RWPE1 (cell line): ENCODE measurements at places on chromosomes 12 and 14.

DNA sequence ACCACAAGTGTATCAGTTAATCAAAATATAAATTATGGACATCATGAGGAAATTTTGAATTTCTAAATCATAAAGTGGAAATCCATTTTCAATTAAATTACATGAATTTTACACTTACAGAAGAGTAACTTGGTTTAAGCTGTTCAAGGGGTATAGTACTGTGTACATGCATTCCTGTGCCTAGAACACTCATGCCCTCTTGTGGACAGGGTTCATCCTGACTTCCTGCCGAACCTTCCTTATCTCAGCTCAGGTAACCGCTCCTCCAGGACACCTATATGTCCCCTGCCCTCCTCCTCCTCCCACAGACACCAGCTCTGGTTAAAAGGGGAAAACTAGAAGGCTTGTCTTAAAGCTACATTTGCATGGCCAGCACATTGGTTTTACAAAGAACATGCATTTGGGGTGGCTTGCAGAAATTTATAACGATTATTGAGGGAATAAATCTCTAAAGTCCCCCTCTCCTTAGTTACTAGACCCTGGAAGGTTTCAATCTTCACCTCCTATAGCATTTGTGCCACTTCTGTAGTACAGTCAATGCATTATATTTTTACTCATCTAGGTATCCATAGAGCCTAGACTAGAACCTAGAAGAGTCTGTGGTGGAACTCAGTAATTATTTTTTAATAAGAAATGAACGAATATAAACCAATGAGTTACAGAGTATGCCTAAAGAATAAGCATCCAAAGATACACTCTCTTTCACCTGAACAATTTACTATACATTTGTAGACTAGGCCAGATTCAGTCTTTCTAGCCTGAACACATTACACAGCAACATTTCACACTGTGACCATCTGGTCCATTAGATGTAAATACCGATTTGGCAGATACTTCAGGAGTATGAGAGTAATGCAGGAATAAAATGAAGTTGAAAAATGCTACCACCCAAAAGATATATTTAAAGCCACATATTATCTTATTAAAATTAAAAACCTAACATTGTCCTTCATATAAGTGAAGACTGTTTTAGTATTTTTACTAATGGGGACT is 345.6 kb downstream of the PAWR start:
- DNase-seq: peak; percentile 48

GRCh38 chr12:121217761-121218160 is 7.8 kb downstream of the P2RX4 start:
- DNase-seq: no peak

DNA sequence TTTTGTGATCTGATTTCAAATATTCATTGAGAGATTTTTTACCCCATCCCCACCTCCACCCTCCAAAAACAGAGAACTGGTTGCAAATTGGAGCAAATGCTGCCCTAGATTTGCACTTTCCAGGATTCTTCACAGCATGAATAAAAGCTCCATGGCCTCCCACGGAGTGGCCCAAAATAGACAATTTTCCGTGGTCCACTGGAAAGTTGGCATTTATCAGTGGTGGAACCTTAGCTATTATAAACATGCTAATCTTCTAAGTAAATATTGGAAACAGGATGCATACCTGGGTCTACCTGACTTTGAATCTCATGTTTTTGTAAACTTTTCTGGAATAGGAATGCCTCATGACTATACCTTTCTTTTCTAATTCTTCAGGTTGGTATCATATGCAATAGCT is 123.9 kb downstream of the SLC16A7 start:
- DNase-seq: no peak

GRCh38 chr12:80044694-80045046 is 54.7 kb upstream of the OTOGL start:
- peak; percentile 80 for DNase-seq

GRCh38 chr12:85392508-85392907 is 112.5 kb downstream of the ALX1 start:
- DNase-seq: no peak

DNA sequence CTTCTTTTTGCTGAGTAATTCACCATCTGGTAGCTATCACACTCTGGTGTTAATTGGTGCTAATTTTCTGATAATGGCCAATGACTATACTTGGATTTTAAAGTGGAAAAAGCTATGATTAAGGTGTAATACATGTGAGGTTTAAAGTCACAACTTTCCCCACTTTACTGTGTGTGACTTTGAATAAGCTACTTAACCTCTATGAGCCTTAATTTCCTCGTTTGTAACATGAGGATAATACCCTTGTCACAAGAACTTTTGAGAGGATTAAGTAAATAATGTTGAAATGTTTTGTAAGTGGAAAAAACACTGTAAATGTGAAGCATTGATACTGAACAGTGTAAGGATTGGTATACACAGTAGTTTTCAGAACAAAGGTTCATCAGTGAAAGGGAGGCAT is 65.3 kb downstream of the MSRB3 start:
- DNase-seq: no peak

- no peak for DNase-seq
Observed at GRCh38 chr12:4148418-4149056, 125.0 kb upstream of the CCND2 start.

DNA sequence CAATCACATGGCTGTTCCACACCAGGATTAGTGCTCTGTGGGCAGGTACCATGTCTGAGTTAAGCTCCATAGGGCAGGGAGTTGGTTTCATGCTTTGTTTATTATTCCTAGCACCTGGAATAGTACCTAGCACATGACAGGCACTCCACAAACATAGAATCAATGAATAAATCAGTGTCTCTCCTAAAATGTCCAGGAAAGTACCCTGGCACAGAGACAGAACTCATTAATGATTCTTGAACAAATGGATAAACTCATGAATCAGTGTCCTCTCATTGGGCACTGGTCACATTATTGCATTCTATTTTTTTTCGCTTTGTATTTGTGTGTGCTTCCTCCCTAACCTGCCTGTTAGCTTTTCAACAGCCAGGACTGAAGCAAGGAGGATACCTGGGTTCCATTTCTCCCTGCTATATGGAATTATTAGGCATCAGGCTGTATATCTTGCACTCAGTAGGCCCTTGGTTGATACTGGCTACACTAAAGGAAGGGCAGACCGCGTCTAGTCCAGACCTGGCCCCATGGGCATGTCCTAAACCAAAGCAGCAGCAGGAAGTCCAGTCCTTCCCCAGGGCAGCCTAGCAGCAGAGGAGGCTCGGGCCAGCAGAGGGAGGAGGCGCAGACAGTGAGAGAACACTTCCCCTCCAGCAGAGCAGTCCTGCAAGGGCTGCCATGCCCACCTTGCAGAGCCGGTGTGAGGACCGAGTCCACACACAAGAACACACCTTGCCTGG is 18.4 kb downstream of the HDAC7 start:
- DNase-seq: no peak

DNA sequence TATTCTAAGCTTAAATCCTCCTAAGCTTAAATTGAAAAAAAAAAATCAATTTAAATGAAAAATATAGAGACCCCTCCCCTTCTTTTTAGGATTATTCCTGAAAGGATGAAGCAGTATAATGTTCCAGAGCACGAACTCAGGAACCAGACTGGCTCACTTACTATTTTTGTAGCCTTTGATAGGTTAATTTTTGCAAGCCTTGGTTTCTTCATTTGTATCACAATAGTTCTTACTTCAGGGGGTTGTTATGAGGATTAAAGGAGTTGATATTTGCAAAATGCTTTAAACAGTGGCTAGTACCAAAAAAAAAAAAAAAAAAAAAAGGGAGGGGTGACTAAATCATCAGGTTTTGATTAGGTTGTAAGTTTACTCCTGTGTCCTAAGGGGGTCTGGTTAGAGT is 3.1 kb upstream of the RBM25 start:
- no peak for DNase-seq

DNA sequence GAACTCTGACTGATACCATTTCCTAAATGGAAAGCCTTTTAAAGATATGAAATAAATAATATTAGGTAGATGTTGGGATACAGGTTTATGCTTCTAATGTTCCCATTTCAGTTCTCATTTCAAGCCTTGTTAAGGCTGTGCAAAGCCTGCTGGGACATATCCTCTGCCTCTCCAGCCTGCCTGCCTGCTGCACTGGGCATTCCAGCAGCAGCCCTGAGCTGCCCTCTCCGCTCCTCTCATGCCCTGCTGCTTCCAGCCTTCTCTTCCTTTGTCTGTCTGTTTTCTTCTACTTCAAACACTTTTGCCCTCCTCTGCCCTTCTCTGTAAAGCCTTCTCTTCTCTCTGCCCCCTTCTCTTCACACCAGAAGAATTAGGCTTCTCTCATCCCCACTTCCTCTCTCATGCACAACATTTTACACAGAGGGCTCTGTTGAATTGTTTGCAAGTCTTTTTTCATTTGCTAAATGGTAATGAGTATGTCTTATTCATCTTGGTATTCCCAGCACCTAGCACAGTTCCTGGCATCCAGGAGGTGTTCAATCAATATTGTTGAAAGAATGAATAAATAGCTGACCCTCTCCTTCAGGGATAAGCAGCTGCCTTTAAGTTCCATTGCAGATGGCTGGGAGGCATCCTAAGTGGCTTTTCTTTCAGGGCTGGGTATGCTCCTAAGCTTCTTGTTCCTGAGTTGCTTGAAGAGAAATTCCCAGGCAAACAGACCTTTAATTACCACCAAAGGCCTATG is 292.3 kb downstream of the TMEM117 start:
- DNase-seq: no peak

DNA sequence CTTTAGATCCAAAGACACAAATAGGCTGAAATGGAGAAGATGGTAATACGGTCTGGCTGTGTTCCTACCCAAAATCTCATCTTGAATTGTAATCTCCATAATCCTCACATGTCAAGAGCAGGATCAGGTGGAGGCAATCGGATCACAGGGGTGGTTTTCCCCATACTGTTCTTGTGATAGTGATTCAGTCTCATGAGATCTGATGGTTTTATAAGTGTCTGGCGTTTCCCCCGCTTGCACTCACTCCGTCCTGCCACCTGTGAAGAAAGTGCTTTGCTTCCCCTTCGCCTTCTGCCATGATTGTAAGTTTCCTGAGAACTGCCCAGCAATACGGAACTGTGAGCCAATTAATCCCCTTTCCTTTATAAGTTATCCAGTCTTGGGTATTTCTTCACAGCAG is 1795.5 kb upstream of the FLRT2 start:
- no peak for DNase-seq

- peak; percentile 67 for DNase-seq
Observed at GRCh38 chr14:70707138-70708038, 65.7 kb downstream of the TTC9 start.

GRCh38 chr12:79069009-79069408 is 204.4 kb downstream of the SYT1 start:
- no peak for DNase-seq

DNA sequence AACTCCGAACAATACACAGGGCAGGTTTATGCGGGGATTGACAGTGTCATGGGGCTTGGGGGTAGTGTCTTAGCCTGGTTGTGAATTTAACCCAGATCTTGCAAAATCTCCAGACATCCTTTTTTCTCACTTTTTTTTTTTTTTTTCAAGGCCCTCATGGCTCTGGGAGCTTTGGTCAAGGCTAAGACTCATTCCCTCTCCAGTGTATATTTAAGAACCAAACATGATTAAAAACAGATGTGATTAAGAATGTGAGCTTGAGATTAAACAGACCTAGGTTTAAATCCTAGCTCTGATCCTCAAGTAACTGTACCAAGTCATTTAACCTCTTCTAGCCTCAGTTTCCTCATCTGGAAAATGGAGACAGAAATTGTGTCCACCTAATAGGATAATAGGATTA is 151.7 kb upstream of the FUT8 start:
- DNase-seq: no peak

- DNase-seq: no peak
Observed at GRCh38 chr12:32983968-32984367, 87.4 kb upstream of the PKP2 start.

DNA sequence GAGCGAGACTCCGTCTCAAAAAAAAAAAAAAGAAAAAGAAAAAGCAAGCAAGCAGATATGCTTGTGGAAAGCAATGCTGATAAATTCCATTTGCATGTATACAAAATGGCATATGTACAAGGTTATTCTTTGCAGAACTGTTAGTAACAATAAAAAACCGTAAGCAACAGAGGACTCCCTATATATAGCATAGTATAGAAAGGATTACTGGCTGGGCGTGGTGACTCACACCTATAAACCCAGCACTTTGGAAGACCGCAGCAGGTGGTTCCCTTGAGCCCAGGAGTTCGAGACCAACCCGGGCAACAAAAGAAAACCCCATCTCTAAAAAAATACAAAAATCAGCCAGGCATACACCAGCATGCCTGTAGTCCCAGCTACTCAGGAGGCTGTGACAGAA is 13.5 kb downstream of the GCN1 start:
- DNase-seq: no peak

DNA sequence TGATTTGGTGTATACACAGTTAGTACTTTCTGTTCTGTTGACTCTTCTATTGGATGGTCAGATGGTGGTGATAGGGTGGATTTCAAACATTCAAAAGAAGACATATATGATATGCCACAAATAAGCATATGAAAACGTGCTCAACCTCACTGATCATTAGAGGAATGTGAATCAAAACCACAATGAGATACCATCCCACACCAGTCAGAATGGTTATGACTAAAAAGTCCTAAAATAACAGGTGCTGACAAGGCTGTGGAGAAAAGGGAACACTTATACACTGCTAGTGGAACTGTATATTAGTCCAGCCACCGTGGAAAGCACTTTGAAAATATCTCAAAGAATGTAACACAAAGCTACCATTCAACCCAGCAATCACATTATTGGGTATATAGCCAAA is 425.5 kb downstream of the C12orf50 start:
- DNase-seq: no peak

- DNase-seq: no peak
Observed at GRCh38 chr12:12147111-12147510, 76.4 kb downstream of the BCL2L14 start.

DNA sequence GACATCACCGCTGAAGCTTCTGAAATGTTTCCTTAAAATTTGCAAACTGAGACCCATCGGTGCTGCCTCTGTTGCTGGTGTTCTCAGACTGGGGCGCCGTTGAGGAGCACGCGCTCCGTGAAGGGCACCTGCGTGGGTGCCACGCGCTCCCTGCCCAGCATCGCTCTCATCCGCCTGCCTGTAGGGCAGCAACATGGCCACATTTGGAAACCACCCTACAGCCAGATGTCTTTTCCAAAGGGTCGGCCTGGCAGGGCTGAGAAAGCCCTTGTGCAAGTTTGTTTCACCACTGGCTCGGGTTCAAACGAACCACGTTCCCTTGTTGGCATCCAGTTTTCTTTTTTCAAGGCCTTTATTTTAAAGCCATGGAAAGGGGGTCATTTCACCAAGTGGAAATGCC is 13.9 kb downstream of the ADGRD1 start:
- no peak for DNase-seq

DNA sequence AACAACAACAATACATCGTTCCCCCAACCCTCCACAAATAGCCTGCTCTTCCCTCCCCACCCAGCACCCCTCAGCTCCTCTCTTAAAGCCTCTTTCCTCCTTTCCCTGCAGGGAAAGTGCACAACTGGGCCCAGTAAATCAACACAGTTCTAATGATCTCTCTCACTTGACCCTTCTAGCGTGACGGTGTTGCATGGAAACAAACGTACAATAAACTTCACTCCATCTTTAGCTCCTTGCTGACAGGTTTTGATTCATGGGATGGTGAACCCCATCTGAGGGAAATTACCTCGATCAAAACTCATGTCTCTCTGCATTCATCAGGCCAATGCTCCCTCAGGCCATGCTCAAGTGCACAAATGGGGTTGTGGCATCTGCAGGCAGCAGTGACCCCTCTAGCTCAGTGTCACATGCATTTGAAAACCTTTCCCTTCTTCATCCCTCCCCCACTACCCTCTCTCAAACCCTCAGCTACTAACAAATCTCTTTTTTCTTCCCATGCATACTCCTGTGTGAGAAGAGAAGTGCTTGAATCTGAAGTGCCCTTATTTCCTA is 22.9 kb downstream of the GDF11 start:
- DNase-seq: no peak
